ENCODE measurements at places on chromosomes 16 and 17.

DNA sequence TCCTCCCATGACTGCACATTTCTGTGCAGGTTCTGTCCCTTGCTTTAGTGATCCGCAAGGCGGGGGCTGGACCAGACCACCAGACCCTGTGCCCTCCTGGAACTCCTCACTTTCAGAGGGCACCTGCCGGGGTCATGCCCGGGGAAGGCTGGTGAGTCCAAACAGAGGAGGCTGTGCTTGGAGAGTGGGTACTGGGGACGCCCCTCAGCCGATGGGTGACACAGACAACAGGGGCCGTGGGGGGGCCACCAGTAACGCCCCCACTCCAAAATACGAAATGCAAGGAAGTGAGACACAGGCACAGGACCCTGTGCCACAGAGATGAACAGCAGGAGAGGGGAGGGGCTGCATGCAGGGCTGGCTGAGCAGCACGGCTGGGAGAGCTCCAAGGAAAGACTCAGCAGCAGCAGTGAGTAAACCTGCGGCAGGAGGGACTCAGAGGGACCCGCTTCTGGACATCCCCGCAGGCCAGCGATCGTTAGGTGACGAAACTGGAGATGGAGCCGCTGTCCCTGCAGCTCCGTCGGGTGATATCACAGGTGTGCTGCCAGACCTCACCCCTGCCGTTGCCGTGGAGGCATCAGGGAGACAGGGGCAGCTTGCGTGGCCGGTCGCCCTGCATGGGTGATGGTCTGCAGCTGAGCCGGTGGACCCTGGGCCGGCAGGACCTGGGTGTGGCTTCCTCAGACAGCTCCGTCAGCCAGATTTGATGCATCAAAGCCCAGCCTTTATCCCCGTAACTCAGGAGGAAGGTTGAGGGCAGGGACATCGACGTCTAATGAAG, 71.2 kb upstream of the GNG13 start:
- DNase-seq = no peak

GRCh38 chr16:6684076-6684673, 648.5 kb upstream of the RBFOX1 start:
- DNase-seq = peak; percentile 77

DNA sequence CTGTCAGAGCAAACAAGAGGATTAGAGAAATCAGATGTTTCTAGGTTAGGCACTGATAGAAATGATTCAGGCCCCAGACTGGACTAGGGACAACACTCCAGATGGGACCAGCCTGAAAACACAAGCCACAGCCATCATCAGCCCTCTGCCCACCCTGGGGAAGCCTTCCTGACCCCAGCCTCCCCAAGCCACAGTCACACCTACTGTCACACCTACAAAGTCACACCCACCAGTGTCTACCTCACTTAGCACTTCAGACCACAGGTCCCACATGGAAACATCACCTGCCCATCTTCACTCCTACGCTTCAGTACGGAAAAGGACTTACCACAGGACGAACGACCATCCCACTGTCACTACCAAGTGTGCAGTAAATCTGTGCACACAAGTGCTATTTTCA, 197.9 kb downstream of the ZFHX3 start:
- DNase-seq = no peak

- DNase-seq = no peak
Measured at GRCh38 chr16:19963301-19963700, 78.7 kb upstream of the GPRC5B start.

DNA sequence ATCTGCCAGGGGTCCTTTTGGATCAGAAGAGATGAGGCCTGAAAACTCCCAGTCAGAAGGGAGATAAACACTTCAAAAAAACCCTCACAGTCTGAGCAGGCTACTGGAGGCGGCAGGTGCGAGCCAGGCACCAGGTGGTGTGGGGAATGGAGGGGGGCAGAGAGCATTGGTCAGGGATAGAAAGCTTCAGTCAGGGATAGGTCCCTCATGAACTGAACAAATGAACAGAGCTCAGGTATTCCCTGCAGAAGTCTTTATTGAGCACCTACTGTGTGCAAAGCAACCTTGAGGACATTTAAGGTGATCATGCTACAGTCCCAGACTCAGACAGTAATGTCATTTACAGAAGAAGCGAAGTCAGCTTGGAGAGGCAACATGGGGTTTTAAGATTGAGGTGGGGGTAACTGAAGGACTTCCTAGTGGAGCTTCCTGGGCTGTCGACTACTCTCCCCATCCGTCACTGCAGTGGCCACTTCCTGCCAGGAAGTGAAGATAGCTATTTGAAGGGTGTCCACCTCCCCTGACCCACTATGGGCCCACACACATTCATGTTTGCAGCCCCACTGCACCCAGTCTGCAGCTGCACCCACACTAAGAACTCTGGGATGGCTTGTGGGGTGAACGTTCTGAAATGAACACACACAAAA, 3.2 kb downstream of the KIFC3 start:
- peak; percentile 49 for DNase-seq

DNA sequence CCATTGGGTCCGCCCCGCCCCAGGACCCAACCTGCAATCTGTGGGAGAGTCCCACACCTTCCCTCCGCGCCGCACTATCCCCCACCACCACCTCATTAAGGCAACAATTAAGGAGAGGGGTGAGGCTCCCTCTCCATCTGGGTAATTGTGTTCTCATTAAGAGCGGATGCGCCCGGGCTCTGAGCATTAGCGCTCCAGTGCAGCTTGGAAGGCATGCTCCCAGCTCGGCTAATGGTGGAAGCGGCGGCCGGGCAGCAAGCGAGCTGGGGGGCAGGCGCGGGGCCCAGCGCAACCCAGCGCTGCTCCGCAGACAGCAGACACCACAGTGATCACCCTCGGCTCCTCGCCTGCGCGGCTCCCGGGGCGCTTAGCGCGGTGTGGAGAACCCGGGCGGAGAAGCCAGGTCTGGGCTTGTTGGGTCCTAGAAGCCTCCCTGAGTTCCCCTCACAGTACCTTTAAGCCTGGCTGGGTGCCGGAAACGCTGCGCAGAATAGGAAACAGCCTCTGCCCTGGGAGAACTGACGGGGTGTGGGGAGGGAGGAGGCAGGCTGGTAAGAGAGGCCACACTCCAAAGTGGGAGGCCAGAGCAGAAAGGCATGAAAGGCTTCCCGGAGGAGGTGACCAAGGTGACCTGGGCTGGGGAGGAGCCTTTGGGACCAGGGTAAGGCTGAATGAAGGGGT, 6.4 kb downstream of the CBLN1 start:
- peak; percentile 54 for DNase-seq

- DNase-seq = no peak
Measured at GRCh38 chr16:5444189-5444588, 346.6 kb upstream of the EEF2KMT start.

DNA sequence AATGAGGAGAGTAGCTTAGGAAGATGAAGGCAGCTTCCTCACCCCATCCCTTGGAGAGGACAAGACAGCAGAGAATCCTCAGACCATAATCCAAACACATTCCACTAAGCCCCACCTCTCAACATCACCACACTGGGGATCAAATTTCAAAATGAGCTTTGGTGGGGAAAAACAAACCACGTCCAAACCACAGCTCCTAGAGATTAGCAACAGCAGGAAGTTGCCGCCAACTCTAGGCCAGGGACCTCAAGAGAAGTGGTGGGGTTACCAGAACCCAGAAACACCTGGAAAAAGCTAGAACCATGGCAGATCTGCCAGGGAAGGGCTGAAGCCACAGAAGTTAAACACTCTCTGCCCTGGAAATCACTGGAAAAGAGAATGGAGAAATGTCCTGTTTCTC, 571.6 kb downstream of the HS3ST4 start:
- peak; percentile 61 for DNase-seq

DNA sequence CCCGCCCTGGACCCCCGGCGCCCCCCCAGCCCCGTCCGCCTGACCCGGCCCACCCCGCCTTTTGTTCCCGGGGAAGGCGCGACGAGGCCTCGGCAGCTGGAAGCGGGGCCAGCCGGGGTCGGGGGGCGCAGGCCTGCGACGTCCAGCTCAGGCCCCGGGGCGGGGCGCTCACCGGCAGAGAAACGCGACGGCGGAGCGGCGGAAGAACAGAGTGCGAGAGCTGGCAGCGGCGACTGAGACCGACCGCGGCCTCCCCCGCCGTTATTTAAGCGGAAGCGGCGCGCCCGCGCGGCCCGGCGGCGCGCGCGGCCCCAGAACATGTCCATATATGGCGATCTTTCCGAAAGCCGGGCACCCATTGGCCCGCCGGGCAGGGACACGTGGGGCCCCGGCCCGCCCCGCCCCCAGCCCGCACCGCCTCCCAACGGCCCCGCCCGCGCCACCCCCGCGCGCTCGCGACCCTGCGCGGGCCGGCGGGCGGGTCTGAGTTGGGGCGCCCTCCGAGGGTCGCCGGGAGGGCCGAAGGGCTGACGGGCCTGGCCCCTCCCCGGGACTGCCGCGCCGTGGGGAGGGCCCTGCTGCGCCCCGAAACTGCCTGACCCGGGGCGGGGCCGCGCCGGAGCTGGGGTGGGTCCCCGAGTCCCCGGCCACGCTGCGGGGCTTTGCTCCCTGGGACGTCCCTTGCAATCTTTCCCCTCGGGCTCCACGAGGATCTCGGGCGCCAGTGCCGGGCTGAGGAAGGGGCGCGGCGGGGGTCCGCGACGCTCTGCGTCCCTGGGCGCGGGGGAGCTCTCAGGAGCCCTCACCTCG, at the start of gene ACTG1:
Gene ACTG1 (minus strand): TSS at position 238 of the 810 bp plus-strand sequence. CDS start 445 bp downstream, outside the sequence.
- DNase-seq = peak; percentile 95

DNA sequence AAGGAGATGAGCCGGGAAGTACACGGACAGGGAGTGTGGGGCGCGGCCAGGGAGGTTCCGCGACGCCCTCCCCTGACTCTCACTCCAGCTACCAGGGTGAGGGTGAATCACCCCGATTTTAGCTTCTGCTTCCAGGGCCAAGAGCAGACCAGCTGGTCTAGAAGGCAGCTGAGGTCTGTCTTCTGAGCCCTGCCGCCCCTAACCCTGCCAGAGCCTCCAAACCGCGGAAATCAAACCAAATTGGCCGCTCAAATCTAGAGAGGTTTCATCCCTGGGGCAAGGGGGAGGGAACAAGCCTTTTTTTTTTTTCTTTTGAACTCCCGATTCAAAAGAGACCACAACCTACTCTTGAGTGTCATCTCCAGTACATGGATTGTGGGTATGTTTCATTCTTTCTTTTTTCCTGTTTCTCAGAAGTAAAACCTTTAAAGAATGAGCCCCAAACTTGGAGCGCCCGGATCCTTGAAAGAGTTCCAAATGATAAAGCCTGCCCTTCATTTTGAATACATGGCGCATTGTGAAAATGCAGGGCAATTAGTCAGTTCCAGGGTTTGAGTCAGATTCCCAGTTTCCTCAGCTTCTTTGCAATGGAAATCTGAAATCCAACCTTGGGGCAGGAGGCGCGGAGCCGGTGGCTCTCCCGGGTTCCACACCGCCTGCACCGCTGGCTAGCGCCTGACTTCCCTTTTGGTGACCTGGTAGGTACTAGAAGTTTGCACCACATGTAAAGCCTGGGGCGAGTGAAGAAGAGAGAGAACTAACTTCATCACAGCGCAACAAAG, 16.5 kb upstream of the ZFHX3 start:
- DNase-seq = no peak

DNA sequence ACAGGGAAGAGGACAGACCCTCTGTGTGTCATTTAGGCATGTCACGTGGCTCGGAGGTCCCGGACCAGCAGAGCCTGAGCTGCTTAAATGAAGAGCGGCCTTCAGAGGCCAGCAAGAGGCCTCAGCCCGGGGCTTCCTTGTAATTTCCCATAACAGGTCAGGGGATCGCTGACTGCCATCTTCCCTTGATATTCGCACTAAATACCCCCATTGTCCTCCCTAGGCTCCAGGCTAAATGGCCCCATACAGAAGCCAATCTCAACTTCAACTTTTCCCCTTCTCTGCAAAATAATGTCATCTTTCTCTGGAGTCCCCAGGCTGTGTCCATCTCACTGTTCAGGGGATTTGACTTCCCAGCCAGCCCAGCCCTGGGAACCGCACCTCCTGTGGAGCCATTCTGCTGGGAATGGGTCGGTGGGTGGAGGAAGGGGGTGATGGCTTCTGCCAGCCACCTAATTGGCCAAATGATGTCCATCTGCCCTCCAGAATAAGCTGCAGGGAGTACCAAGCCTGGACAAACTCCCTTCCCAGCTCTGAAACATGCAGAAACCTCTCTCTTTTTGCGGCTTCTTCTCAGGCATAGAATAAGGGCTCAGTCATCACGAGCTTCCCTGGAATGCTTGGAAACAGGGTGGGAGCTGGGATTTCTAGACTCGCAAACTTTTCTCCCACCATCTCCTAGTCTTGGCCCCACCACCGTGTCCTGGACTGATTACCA, 129.9 kb downstream of the SDK2 start:
- no peak for DNase-seq

DNA sequence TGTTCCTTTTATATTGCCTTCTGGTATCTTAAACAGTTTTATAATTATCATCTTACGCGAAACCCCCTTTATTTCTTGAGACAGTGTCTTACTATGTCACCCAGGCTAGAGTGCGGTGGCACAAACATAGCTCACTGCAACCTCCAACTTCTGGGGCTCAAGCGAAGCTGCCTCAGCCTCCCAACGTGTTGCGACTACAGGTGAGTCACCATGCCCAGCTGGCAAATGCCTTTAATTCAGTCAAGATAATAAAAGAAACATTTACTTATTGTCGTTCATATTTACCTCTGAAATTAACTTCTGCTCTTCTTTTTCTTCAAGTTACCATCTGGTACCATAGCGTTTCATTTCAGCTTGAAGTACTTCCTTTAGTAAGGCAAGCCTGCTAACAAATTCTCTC, 43.9 kb downstream of the FBXL20 start:
- DNase-seq = no peak

DNA sequence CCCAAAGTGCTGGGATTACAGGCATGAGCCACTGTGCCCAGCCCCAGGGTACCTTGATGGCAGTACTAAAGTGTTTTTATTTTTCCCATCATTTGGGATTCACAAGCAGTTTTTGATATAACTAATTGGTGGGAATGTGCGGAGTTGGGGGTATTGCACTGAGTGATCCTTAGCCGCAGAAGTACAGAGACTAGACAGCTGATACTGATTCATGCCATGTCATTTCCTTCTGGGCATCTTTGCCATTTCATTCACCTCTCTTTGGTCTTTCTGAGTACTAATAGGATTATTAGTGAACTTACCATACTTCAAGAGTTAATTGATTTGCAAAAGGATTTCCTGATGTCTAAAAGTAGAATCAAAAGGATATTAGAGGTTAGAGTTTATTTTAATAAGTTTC, 9.7 kb downstream of the NMT1 start:
- DNase-seq = no peak

GRCh38 chr17:78174346-78174869, 6.0 kb downstream of the SYNGR2 start:
- DNase-seq = no peak

GRCh38 chr16:35908942-35909341, 2449.5 kb downstream of the TP53TG3F start:
- peak; percentile 8 for DNase-seq

DNA sequence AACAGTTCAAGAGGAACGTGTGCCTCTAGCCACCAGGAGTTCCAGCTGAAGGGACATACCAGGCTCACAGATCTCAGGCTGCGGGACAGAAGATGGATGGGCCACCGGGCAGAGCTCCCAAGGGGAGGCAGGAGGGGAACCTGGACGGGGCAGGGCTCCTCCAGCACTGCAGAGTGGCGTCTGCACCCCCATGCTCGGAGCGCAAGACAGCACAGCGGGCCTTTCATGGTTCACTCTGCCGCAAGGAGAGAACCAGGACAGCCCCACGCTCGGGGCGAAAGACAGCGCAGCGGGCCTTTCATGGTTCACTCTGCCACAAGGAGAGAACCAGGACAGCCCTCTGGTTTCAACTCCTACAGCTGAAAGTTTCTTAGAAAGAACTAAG, 20.6 kb downstream of the SLC38A10 start:
- DNase-seq = no peak

All from NCI-H82 (cell line).